BJ (cell line): ENCODE measurements at places on chromosomes 11 and 22.

GRCh38 chr22:34841911-34842310 is 224.0 kb upstream of the ISX start:
- no peak for DNase-seq

DNA sequence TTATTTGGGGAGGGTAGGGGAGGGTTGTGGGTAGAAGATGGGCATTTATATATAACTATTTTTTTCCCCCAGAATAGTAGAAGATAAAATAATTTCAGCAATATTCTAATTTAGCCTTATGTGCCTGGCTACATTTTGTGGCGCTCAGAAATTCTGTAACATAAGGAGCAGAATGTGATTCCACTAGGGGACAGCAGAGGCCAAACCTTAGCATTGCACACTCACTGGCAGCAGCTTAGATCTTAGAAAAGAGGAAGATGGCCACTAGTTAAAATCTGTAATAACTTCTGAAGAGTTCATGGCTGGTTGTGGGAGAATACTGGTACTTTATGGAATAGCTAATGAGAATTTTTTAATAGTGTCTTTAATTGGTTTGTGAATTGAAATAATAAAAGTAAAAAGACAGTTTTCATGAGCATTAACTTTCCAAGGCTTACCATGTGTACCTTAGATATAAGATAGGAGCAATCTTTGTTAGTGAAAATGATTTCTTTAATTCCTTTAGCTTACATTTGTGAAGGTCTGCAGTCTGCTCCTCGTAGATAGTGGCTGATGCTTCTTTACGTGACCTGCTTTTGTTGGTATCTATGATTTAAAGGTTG is 33.1 kb downstream of the DDX10 start:
- DNase-seq = no peak

GRCh38 chr11:4862447-4863236 is 13.6 kb upstream of the OR51S1 start:
- DNase-seq = no peak

DNA sequence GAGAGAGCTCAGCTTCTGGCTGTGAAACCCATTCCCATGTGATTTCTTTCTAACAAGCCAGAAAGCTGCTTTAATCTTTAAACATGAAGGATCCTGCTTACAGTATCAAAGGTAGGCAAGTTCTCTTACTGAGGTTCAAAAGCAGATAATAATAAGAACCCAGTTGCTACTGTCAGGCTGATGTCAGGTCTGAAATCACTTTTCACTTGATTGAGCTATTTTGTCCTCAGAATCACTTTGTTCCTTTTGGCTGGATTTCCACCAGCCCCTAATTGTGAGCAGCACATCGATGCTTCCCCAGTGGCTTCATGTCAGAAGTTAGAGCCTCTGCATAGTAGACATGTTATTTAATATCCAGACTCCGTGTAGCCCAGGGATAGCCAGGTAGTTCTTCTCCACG is 55.8 kb upstream of the CEP295 start:
- no peak for DNase-seq

DNA sequence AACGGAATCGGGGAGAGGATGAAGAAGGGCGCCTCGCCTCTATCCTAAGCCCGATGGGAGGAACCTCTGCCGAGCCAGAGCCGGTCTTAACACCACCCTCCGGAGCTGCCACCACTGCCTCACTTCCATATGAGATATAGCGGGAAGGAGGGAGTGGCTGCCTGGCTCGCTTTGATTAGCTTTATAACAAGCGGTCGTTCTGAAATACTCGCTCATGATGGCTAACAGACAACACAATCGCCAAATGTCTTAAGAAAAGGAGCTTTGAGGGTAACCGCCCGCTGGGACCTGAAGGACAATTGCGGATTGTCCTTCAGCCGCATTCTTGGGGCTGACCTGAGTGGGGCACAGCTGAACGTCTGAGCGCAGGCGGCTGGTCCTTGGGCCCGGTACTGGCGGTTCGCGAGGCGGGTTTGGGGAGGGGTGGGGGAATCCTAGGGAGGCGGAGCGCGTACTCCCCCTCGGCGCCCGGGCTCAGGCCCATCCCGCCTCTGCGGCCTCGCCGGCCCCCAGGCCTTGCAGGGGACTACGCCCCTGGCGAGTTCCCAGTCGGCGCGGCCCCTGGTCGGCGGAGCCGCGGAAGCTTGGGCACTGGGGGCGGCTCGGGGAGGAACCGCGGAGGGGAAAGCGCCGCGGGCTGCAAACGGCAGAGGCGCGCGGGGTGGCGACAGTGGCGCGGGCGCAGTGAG is at the start of gene PLAAT5:
PLAAT5 (minus strand) TSS at position 617 of the 689 bp plus-strand sequence; CDS start at position 484, 133 bp downstream.
- DNase-seq = no peak

DNA sequence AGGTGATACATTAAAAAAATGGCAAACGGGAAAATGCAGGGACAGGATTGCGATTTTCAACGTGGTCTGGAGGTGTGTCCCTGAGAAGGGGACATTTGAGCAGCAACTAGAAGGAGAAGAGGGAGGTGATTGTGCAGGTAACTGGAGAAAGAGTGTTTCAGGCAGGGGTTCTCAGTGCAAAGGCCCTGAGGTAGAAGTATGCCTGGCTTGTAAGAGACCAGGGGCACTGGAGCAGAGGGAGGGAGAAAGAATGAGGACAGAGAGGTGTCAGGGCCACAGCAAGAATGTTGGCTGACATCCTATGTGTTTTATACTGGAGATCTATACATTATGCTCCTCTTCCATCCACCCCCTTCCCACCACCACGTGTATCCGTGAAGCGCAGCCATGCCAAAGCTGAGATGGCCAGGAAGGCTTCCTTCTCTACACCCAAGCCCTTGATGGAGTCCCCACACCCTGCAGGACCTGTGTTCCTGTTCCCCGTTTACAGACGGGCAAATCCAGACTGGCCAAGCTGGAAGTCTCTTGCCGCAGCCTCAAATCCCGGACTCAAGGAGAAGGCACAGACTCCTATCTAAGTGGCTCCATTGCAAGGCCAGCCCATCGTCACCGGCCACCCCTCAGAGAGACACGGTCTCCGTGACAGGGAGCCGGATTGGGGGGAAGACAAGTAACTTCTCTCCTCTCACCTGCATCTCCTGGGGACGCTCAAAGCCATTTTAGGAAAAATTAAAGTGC is 416.1 kb downstream of the MN1 start:
- no peak for DNase-seq

GRCh38 chr11:297586-298405 is 1.5 kb downstream of the IFITM5 start:
- DNase-seq = no peak

- no peak for DNase-seq
These were observed 46.3 kb upstream of the SLC22A12 start for GRCh38 chr11:64544616-64545296.

GRCh38 chr22:22508274-22509176 is at the start of gene ZNF280B:
Gene ZNF280B (minus strand): TSS chr22:22508742. CDS start chr22:22489398, 19,344 bp downstream.
- peak; percentile 7 for DNase-seq

GRCh38 chr11:65060913-65061408 is 2.6 kb upstream of the NAALADL1 start:
- DNase-seq = no peak

- no peak for DNase-seq
These were observed 504 bp upstream of the ZNF215 start for GRCh38 chr11:6925636-6926207.

DNA sequence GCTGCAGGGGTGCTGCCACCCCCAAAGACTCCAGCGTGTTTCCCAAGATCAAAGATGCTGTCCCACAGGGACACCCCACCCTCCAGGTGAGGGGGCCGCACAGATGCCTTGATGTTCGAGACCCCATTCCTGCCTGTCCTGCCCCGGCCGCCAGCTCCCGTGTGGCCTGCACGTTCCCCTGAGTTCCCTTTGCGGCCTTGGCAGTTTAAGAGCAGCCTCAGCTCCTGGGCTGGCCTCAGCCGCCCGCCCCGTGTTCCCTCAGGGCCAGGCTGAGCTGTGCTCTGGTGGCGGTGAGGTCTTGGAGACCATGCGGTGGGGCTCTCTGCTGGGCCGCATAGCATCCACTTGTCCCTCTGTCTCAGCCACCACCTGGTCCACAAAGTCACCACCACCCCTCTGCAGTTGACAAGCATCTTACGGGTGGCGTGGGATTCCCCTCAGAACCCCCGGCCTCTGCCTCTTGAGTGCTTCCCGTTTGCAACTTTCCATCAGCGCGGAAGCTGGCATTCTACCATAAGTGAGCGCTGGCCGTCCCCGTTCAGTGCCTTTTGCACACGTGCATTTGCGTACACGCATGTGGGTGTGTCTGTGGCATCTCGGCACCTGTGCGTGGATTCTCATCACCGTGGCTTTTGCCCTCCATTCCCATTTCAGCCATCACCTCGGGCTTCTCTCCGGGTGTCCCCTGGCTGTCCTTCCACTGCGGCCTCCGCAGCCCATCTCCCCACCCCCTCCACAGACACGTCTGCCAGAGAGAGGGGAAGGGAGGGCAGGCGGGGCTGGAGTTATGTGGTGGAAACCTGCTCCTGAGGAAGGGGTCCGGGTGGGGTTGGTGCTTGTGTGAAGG is 35.9 kb downstream of the CTTN start:
- DNase-seq = no peak

- no peak for DNase-seq
These were observed 48.2 kb downstream of the HIRA start for GRCh38 chr22:19383292-19383691.

GRCh38 chr22:20436768-20437612 is 635 bp downstream of the SCARF2 start:
- DNase-seq = no peak

- no peak for DNase-seq
These were observed 25.5 kb downstream of the CTNND1 start for GRCh38 chr11:57787006-57787604.

- DNase-seq = no peak
These were observed 30.2 kb upstream of the APOL5 start for GRCh38 chr22:35687461-35687860.

- no peak for DNase-seq
These were observed 2.3 kb upstream of the CYB5R2 start for GRCh38 chr11:7675631-7676030.

GRCh38 chr11:128095466-128095981 is 491.8 kb downstream of the ETS1 start:
- peak; percentile 44 for DNase-seq

DNA sequence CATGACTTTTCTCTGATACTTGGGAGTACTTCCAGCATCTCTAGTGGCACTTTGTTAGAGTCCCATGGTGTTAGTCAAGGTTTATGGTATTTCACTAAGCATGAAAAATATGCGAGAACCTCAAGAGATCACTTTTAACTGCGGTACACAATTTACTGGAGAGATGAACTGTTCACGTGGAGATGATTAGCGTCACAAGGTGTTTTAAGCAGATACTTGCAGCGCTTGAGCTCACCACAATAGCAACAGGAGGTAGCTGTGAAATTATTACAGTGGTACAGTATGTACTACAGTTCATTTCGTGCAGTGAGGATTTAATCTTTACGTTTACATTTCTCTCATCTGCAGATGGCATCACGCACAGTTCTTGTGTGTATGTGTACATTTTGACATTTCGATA is 4.5 kb downstream of the PARVA start:
- DNase-seq = no peak

DNA sequence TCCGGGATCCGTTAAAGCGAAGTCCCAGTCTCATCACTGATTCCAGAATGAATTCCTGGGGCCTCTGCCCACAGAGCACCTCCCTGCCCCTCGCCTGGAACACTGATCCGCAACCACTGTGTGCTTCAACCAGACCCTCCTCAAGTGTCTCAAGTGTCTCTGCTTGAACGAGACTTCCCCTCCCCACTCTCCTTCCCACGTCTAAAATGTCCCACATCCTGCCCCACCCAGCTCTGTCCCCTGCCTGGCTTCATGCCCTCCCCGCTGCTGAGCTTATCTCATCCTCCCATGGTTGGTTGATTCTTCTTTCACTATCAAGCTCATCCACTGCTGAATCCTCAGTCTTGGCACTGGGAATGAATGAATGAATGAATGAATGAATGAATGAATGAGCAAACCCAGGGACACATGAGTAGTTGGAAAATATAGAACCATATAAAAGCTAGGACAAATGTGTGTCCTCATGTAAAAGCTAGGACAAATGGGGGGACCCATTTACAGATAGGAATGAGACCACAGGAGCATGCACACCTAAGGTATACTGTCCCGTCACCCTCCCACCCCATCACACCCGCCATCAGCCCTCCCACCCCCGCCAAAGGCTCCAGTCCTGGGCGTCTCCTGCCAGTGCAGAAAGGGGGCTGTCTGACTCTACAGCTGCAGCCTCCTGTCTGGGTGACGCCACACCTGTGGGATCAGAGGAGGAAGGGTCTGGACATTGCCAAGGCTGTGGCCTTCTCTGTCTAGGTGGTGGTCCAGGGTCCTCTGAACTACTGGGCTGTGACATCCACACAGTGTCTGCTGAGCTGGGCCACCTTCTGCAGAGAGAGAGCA is 71.4 kb upstream of the LINC01488 start:
- no peak for DNase-seq

- no peak for DNase-seq
These were observed 29.1 kb upstream of the TECTA start for GRCh38 chr11:121071846-121072450.

DNA sequence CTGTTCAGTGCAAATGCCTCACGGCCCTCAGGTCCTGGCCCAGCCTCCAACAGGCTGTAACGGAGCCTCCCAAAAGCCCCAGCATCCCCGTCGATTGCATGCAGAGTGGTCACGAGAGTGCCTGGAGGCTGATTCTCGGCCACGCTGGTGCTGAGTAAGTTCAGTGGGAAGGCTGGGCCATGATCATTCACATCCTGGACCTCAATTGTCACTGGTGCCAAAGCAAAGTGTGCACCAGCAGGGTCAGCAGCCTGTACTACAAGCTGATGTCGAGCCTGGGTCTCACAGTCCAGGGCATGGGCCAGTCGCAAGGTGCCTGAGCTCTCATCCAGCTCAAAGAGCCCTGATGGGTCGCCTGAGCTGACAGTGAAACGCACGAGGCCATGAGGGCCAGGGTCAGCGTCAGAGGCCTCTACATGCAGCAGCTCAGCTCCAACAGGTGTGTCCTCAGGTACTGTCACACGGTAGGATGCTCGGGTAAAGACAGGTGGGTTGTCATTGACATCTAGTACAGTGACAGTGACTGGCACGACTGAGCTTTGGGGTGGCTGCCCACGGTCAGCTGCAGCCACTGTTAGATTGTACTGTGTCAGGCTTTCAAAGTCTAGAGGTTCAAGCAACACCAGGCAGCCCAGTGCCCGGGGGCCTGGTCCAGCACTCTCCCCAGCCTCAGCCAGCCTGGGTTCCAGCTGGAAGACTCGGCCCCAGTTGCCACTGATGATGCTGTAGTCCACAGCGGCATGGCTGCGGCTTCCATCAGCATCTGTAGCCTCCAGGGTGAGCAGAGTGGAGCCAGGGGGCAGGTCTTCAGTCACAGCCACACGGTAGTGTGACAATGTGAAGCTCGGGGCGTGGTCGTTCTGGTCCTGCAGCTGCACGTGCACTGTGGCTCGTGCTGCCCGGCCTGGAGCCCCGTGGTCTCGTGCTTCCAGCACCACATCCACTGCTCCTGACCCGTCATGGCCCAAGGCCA is 4.5 kb upstream of the TPP1 start:
- no peak for DNase-seq

GRCh38 chr22:47115518-47115890 is 353.1 kb downstream of the TBC1D22A start:
- no peak for DNase-seq

- no peak for DNase-seq
These were observed 31.5 kb downstream of the C2CD3 start for GRCh38 chr11:74139151-74139918.

DNA sequence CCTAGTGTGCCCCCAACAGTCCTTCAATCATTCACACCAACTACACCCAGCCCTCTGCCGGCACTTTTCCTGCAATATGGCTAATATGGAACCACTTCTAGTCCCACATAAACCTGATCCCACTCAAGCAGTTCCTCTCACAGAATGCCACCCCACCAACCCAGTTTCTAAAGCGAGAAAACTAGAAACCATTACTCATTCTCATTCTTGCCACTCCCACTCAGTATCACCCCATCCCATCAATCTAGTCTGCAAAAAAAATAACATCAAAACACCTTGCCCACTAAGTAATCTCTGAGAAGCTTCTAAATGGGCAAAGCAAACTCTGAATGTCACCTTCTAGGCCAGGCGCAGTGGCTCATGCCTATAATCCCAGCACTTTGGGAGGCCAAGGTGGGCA is 17.9 kb downstream of the NAP1L4 start:
- DNase-seq = no peak
